ENCODE measurements at places on chromosomes 1 and 21. TPM values are rescaled to one million over a fixed set of nuclear protein-coding genes. Genes with fewer than 3 reads are reported as not detected.
A peak's percentile ranks its signal among the peaks of the same experiment; 100 is the strongest.

The MCOLN3 gene
- total RNA-seq, result 4.2 TPM

DNA sequence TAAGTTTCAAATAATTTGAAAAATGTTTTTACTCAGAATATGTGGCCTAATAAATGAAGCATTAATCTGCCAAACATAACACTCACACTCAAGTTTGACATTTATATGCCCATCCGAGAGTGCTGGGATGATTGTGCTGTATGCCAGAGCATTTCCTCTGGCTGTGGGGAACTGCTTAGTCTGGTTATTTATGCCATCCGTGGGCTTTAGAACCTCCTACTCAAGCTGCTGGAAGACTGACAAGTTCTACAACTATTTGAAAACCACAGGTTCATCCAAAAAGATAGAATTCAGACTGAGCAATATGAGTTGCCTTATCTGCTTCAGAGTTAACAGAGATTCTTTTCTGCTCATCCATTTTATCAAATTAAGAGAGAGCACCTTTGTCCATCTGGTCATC is 25.9 kb downstream of the PCNX2 start:
- DNase-seq, result no peak
- H3K4me3 ChIP-seq, result no peak overlapping the region
- H3K4me1 ChIP-seq, result no peaks in the 10 kb centered on the region
- no peak overlapping the region for H3K27ac ChIP-seq
- no peaks in the 10 kb centered on the region for H3K36me3 ChIP-seq

GRCh38 chr1:235093013-235093695 is 35.5 kb downstream of the TOMM20 start:
- no peaks in the 10 kb centered on the region for H3K36me3 ChIP-seq
- H3K27ac ChIP-seq, result no peak overlapping the region
- peak; percentile 81 for DNase-seq
- H3K4me3 ChIP-seq, result no peak overlapping the region
- H3K27me3 ChIP-seq, result no peaks in the 10 kb centered on the region

GRCh38 chr1:148362626-148363438 is 120.3 kb downstream of the PPIAL4G start:
- peak; percentile 48 for DNase-seq
- H3K4me1 ChIP-seq, result no peaks in the 10 kb centered on the region
- H3K36me3 ChIP-seq, result no peaks in the 10 kb centered on the region

DNA sequence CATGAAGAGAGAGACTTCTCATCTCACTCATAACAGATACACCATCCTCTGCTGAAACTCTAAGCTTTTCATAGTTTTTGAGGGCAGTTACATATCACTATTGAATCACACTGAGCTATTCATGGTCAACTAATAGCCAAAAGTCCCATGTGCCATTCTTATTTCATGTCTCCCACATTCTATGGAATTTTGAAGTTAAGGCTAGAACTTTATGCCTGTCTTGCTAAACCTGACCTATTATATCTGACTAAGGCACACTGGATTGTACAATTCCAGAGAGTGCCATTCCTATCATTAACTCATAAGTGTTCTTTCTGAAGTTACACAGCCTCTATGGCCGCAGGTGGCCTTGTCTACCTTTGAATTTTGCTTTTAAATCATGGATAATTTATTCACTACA is 254.3 kb downstream of the PTPRC start:
- DNase-seq, result no peak
- peaks cover 16% of the 10 kb centered on the region for H3K4me1 ChIP-seq
- H3K36me3 ChIP-seq, result no peaks in the 10 kb centered on the region
- no peaks in the 10 kb centered on the region for H3K27me3 ChIP-seq
- H3K27ac ChIP-seq, result no peak overlapping the region

DNA sequence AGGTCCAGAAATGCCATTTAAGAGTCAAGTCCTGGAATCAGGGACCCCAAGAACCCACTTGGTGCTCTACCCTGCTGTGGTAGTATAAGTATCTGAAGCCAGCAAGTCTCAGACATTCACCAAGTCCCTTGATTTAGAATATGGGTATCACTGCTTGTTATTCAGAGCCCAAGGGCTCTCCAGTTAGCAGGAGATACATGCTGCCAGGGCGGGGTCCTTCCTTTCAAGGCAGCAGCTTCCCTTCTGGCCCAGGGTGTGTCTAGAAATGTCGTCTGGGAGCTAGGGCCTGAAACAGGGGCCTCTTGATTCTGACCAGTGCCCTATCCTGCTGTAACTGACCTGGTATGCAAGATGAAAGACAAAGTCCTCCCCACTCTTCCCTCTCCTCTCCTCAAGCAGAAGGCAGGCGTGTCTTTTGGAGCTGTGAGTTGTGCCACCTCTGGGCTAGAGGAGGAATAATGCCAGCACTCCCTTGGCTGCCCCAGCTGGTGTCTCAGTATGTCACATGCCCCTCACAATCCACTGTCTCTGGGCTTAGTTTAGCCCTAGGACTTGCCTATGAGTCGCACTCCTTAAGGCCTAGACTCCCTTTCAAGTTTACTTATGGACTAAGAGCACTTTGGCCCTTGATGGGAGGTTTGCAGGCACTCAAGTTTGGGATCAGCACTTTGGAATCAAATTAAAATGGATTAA is 200.2 kb downstream of the MRPL39 start:
- peaks cover 3% of the 10 kb centered on the region for H3K4me1 ChIP-seq
- no peak overlapping the region for H3K4me3 ChIP-seq
- H3K27ac ChIP-seq, result no peak overlapping the region
- no peaks in the 10 kb centered on the region for H3K36me3 ChIP-seq

The GBP6 gene
- total RNA-seq, result 0.98 TPM

DNA sequence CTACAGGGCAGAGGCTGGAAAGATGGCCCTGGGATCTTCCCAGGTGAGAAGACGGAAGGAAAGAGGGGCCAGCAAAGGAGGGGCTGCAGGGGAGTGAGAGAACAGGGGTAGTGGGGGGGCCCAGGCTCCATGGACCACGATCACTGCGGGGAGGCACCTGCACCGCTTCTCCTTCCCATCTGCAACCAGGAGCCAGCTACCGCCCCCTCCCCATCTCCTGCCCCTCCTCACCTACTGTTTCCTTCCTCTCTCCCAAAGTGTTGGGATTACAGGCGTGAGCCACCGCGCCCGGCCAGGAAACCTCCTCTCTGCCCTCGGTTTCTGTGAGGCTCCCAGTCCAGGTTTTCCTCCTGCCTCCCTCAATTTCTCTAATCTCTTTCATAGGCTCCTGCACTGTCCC is 19.4 kb downstream of the KIAA2013 start:
- no peaks in the 10 kb centered on the region for H3K27me3 ChIP-seq
- H3K4me1 ChIP-seq, result no peaks in the 10 kb centered on the region
- DNase-seq, result no peak
- no peak overlapping the region for H3K4me3 ChIP-seq
- H3K27ac ChIP-seq, result no peak overlapping the region
- no peaks in the 10 kb centered on the region for H3K36me3 ChIP-seq

DNA sequence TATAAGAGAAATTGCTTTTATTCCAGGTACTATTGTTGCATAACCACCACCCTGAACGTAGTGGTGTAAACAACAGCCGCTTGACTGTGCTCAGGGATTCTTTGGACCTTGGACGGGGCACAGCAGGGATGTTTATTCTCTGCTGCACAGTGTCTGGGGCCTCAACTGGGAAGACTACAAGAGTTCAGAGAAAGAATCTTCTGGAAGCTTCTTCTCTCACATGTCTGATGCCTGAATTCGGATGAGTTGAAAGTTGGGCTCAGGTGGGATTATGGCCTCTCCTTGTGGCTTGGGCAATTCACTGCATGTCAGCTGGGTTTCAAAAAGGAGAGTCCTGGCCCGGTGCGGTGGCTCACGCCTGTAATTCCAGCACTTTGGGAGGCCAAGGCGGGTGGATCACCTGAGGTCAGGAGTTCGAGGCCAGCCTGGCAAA is 19.0 kb upstream of the SSBP3 start:
- H3K4me1 ChIP-seq, result peaks cover 6% of the 10 kb centered on the region
- H3K4me3 ChIP-seq, result no peak overlapping the region
- H3K36me3 ChIP-seq, result no peaks in the 10 kb centered on the region
- no peak overlapping the region for H3K27ac ChIP-seq
- H3K27me3 ChIP-seq, result no peaks in the 10 kb centered on the region
- no peak for DNase-seq

The FMOD gene
- 93.4 TPM for total RNA-seq

- no peaks in the 10 kb centered on the region for H3K27me3 ChIP-seq
- H3K27ac ChIP-seq, result no peak overlapping the region
- DNase-seq, result no peak
- H3K4me1 ChIP-seq, result no peaks in the 10 kb centered on the region
- no peak overlapping the region for H3K4me3 ChIP-seq
Observed at GRCh38 chr1:97567000-97567749, 353.7 kb downstream of the DPYD start.

The DNAJC6 gene
- 4.6 TPM for total RNA-seq

- peak; percentile 19 for DNase-seq
- H3K27me3 ChIP-seq, result no peaks in the 10 kb centered on the region
- no peak overlapping the region for H3K4me3 ChIP-seq
Observed at GRCh38 chr1:206955476-206956451, 9.5 kb upstream of the PIGR start.

- H3K4me3 ChIP-seq, result no peak within 1 kb of the TSS
- no peaks in the 10 kb centered on the region for H3K4me1 ChIP-seq
- no peak for DNase-seq
- H3K27me3 ChIP-seq, result no peaks in the 10 kb centered on the region
- no peak within 1 kb of the TSS for H3K27ac ChIP-seq
Observed at GRCh38 chr1:12745992-12746323, at the start of gene CFAP107. TSS of gene CFAP107 (plus strand) at chr1:12746200. CDS start at chr1:12746431, 231 bp downstream.

The CLEC20A gene
- total RNA-seq, result not detected

- DNase-seq, result no peak
- H3K27ac ChIP-seq, result no peak overlapping the region
- H3K4me3 ChIP-seq, result no peak overlapping the region
Observed at GRCh38 chr1:15132965-15133364, 20.6 kb upstream of the TMEM51 start.

The BSND gene
- not detected for total RNA-seq

The CHRM3 gene
- total RNA-seq, result 6.6 TPM

The SELL gene
- 22.7 TPM for total RNA-seq

The P3R3URF gene
- total RNA-seq, result not detected

The UBE2U gene
- total RNA-seq, result not detected

GRCh38 chr1:39657923-39658485 is 13.9 kb downstream of the NT5C1A start:
- H3K36me3 ChIP-seq, result no peaks in the 10 kb centered on the region
- no peak overlapping the region for H3K4me3 ChIP-seq
- H3K27ac ChIP-seq, result no peak overlapping the region
- no peaks in the 10 kb centered on the region for H3K4me1 ChIP-seq
- no peaks in the 10 kb centered on the region for H3K27me3 ChIP-seq
- DNase-seq, result peak; percentile 74

- H3K4me3 ChIP-seq, result peak overlapping the region; percentile 91
- no peak for DNase-seq
- H3K36me3 ChIP-seq, result peaks cover 12% of the 10 kb centered on the region
- peaks cover 27% of the 10 kb centered on the region for H3K4me1 ChIP-seq
Observed at GRCh38 chr1:157137046-157137407, 1.2 kb downstream of the ETV3 start.

The FOXO6 gene
- 1.4 TPM for total RNA-seq
